ENCODE measurements at places on chromosomes 3 and 15.

DNA sequence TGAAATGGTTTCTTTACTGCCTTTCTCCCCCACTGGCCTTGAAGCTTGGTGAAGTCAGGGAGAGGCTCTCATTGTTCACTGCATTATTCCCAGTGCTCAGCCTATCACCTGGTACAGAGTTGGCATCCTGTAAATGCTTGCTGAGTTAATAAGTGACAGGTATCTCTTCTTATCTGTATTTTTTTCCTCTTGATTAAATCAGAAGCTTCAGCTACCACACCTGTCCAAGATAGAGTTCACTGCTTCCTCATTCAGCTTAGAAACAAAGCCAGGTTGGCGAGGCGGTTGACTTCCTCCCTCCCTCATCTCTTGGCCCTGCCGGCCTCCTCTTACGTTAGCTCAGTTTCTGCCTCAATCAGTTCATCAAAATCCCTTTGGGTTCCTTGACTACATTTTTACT is 142.8 kb downstream of the LIPC start:
- DNase-seq: no peak

DNA sequence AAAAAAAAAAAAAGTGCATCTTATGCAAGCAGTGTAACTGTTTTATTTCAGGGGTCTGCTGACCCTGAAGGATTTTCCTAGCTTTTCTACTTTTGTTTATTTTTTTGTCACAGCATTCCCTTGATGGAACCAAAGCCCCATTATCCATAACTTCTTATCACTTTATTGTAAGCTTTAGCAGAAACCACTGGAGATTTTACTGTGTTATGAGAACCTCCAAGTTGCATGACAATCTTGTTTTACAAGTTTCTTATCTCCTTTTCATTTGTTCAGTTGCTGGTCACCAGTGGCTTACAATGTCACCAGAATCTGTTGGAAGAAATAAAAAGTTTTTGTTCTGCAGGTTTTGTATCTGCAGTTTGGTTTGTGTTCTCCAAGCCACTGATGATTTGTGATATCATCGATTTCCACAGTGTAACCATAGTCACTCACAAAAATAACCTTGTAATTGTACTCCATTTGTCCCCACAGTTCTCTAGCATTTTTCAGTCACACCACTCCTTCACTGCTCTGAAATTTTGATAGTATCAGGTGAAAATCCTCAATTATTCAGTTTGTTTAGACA is 660.0 kb downstream of the RBMS3 start:
- DNase-seq: no peak

- DNase-seq: no peak
These were observed 79.2 kb downstream of the IL1RAP start for GRCh38 chr3:190593075-190593474.

- DNase-seq: no peak
These were observed 74.7 kb upstream of the SYN2 start for GRCh38 chr3:11929531-11929930.

All from central memory CD4-positive, alpha-beta T cell (primary cell).